ENCODE measurements at places on chromosomes 5 and 9.
A peak's percentile ranks its signal among the peaks of the same experiment; 100 is the strongest.

DNA sequence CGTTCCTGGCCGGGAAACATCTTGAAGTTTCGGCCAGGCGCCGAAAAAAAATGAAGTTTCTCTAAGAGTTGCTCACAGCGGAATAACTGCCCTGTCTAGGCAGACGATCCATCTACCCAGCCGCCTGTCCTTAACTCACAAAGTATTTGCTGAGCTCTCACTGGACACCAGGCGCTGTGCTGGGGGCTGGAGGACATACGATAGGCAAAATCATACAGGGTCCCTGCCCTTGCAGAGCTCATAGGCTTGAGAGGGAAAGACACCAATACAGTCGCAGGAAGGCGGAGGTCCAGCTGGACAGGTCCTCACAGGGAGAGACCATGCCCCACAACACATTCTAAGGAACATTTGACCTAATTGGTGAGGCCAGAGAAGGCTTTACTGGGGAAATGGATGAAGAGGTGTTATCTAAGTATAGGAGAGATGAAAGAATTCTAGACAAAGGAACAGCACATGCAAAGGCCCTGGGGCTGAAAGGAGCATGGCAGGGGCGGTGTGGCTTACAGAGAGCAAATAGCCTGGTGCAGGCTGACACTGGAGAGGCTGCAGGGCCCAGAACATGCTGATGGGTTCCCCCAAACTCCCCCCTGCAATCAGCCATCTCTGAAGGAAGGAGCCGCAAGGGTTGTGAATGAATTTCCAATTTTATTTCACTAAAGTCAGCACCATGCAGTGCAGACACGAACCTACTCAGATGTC lies 2.0 kb upstream of the MXD3 start:
- DNase-seq = no peak
- no peak overlapping the region for H3K4me3 ChIP-seq
- H3K27ac ChIP-seq = no peak overlapping the region
- no peaks in the 10 kb centered on the region for H3K27me3 ChIP-seq
- H3K4me1 ChIP-seq = peaks cover 19% of the 10 kb centered on the region

DNA sequence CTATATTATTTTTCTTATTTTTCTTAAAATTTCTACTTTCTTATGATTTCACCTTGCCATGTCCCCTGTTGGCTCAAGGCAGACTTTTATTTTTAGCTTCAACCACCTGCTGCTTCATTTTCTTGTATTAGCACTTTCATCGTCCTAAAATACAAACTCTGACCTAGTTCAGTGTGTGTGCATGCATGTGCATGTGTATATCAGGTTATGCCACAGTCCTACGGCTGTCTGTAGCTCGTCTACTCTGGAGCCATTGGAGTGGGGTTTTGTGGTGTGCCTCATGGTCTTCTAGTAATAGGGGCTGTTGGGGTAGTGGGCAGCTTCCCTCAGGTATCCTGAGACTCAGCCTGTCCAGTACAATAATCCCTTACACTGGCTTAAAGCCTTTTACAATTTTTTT lies 13.4 kb upstream of the SPINK1 start:
- no peaks in the 10 kb centered on the region for H3K36me3 ChIP-seq
- H3K27ac ChIP-seq = no peak overlapping the region
- H3K27me3 ChIP-seq = peaks cover 19% of the 10 kb centered on the region
- H3K4me3 ChIP-seq = no peak overlapping the region
- no peak for DNase-seq

- no peaks in the 10 kb centered on the region for H3K36me3 ChIP-seq
- H3K4me3 ChIP-seq = no peak overlapping the region
- H3K4me1 ChIP-seq = no peaks in the 10 kb centered on the region
- no peak for DNase-seq
- H3K27me3 ChIP-seq = no peaks in the 10 kb centered on the region
- no peak overlapping the region for H3K27ac ChIP-seq
Measured at GRCh38 chr5:78062645-78063044, 231.9 kb downstream of the AP3B1 start.

GRCh38 chr9:16039218-16039987 lies 486.6 kb downstream of the CCDC171 start:
- DNase-seq = peak; percentile 12
- no peaks in the 10 kb centered on the region for H3K27me3 ChIP-seq

- peak; percentile 63 for DNase-seq
- no peaks in the 10 kb centered on the region for H3K36me3 ChIP-seq
- H3K27me3 ChIP-seq = no peaks in the 10 kb centered on the region
- no peak overlapping the region for H3K4me3 ChIP-seq
Measured at GRCh38 chr5:168612996-168613395, 33.8 kb upstream of the PANK3 start.

DNA sequence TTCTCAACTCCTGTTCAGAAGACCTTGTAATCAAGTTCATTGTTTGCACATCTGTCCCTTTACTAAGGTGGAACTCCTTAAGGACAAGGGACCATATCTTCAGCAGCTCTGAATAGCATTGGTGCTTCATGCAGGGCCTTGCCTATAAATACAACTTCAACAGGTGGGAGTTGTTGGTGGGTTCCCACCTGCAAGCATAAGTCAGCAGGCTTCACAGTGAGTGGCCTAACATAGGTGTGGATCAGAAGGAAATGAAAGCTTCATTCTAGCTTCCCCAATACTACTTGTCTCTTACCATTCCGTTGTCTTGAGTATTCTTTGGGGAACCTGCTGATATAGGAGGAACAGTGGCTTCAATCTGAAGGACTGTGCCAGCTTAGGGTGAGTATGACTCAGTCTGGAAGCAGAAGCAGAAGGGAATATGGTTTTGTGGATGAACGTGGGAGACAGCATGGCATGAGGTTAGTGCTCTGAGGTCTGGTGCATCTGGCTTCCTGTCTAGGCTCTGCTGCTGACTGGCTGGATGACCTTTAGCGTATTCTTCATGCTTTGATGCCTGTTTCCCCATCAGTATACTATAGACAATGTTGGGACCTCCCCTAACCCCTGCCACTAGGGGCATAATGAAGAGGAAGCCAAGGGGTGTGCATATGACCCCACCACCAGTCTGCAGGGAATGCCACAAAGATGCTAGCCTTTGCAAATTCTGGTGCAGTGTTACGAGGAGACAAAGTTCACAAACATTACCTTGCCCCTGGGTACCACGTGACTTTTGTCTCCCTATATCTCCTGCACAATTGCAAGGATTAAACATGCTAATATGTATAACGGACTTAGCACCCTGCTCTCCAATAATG lies 192.3 kb downstream of the PALM2AKAP2 start:
- H3K27me3 ChIP-seq = no peaks in the 10 kb centered on the region
- no peaks in the 10 kb centered on the region for H3K36me3 ChIP-seq
- peaks cover 38% of the 10 kb centered on the region for H3K4me1 ChIP-seq
- H3K4me3 ChIP-seq = no peak overlapping the region
- peak; percentile 27 for DNase-seq

- no peaks in the 10 kb centered on the region for H3K4me1 ChIP-seq
- DNase-seq = no peak
- H3K27me3 ChIP-seq = no peaks in the 10 kb centered on the region
Measured at GRCh38 chr9:36704148-36704547, 131.5 kb downstream of the MELK start.

GRCh38 chr9:105535920-105536668 lies 21.8 kb upstream of the FKTN start:
- H3K36me3 ChIP-seq = no peaks in the 10 kb centered on the region
- no peaks in the 10 kb centered on the region for H3K4me1 ChIP-seq
- no peak overlapping the region for H3K4me3 ChIP-seq
- DNase-seq = no peak

- H3K4me1 ChIP-seq = peaks cover 5% of the 10 kb centered on the region
- H3K36me3 ChIP-seq = no peaks in the 10 kb centered on the region
- no peak overlapping the region for H3K4me3 ChIP-seq
- H3K27me3 ChIP-seq = no peaks in the 10 kb centered on the region
Measured at GRCh38 chr9:81455462-81456219, 233.7 kb downstream of the TLE1 start.

DNA sequence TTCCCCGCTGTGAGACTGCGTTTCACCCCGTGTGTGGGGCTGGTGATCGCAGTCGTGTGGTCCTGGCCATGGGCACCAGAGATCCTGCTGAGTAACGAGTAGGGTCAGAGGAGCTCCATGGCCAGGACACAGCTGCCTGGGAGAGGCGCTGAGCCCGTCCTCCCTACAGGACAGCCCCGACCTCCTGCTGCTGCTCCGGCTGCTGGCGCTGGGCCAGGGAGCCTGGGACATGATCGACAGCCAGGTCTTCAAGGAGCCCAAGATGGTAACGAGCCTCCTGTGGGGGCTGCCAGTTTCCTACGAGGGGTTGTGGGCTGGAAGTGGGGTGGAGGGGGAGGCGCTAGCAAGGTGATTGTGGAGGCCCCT lies 11.0 kb downstream of the NELFB start:
- H3K27me3 ChIP-seq = no peaks in the 10 kb centered on the region
- H3K36me3 ChIP-seq = no peaks in the 10 kb centered on the region
- no peak overlapping the region for H3K27ac ChIP-seq
- H3K4me3 ChIP-seq = no peak overlapping the region
